ENCODE measurements at places on chromosomes 16 and 17.
A peak's percentile ranks its signal among the peaks of the same experiment; 100 is the strongest.

- DNase-seq: no peak
Measured at GRCh38 chr16:4232541-4233386, 9.1 kb downstream of the SRL start.

GRCh38 chr17:15381707-15382106, 40.3 kb upstream of the TEKT3 start:
- no peak for DNase-seq

GRCh38 chr17:29581583-29582253, 7.7 kb downstream of the GIT1 start:
- no peak for DNase-seq

- no peak for DNase-seq
Measured at GRCh38 chr17:37259030-37259735, 116.6 kb upstream of the C17orf78 start.

- no peak for DNase-seq
Measured at GRCh38 chr17:1123393-1123831, 56.4 kb downstream of the ABR start.

DNA sequence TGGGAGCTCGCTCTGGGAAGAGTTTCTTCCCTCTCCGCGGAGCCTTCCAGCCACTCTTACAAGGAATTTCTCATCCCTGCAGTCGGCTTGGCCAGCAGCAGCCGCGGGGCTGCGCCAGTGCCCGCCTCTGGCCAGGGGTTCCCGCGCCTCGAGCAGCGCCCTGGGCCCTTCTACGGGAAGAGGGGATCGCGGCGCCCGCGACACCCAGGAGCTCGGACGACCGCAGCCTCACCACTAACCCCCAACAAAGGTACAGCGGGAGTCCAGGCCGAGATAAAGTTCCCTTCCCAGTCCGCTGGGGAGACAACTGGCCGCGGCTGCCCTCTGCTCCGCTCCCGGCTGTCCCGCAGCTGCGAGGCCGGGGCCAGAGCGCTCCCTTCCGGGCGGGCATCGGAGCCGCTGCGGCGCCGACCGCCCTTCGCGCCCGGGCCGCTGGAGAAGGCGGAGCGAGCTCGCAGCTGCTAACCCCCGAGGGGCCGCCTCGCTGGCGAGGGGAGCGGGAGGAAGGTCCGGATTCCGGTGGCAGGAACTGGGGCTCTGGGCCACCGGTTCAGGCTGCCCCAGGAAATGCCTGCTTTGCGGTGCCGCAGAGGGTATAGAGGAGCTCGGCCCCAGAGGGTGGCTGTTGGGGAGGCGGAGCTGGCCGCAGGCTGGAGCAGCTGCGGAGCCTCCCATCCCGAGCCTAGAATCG, 3.6 kb upstream of the HS3ST3B1 start:
- no peak for DNase-seq

DNA sequence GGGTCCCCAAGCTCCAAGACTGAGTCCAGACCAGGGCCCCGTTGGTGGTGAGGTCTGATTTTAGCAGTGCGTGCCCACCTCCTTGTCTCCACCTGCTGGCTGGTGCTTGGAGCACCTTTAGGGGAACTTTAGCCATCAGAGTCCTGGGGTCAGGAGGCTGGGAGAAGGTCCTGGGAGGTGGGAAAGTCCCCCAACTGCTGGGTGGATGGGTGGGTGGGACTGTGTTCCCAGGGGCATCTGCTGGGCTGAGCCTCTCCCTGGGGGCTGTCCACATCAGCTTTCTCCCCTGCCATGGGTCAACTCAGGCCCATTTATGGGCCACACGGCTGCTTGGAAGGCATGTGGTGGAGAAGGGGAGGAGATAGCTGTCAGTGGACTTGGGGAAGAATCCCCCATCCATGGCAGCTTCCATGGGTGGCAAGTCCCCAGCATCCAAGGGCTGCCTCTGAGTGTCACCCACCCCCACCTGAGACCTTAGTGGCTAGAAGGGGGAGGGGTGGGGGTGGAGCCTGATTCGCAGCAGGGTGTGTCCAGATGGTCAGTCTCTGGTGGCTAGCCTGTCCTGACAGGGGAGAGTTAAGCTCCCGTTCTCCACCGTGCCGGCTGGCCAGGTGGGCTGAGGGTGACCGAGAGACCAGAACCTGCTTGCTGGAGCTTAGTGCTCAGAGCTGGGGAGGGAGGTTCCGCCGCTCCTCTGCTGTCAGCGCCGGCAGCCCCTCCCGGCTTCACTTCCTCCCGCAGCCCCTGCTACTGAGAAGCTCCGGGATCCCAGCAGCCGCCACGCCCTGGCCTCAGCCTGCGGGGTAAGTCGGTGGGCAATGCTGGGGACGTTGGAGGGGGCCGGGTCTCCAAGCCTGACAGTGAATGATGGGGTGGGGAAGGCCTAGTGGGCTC, at the start of gene TRPV2:
TSS of gene TRPV2 (plus strand) at position 541 of the 894 bp plus-strand sequence. CDS start 2,098 bp downstream, outside the sequence.
- DNase-seq: peak; percentile 69

DNA sequence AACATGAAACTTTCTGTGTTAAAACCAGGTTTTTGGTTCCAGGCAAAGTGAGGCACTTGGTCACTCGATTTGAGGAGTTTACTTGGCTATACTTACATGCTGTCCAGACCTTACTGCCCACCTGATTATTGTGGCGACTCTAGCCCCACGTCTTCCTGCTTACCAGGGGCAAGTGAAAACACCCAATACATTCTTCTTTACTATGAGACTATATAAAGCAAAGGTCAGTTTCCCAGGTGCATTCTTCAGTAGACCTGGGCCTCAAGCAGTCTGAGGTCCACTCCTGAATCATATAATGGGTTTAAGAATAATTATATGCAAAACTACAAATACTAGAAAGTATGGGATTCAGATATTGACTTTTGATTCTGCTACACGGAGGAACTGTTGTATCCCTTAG, 86.2 kb downstream of the EFCAB5 start:
- DNase-seq: no peak

GRCh38 chr17:50105811-50106210, 10.7 kb downstream of the PDK2 start:
- no peak for DNase-seq

DNA sequence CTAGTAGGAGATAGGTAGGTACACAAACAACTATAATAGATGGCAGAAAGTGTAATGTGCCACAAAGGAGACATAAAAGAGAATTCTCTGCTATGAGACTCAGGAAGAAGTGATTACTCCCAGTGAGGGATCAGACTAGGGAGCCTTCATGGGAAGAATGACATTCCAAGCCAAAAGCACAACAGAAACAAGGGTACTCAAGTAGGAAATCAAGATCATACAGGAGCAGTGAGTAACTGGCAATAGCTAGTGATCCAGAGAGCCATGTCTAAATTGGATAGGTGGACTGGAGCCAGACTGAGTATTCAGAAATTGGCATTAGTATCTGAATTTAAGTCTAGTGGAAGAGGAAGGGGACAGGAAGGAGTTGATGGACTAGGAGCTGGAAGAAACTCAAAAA, 10.7 kb downstream of the RFFL start:
- no peak for DNase-seq

DNA sequence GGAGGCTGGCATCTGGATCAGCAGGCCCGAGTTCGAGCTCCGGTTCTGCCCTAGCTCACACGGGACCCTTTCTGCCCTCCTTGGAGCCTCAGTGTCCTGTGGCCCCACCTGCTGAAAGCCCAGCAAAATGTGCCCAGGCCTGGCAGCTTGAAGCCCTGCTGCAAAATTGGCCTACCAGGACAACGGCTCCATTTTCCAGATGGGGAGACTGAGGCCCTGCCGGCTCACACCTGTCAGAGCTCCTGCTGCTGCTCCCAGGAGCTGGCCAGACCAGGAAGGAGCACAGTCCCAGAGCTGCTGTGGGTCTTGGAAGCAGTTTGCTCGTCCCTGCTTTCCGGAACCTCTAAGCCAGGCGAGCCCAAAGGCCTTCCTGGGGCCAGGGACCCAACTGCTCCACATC, 17.4 kb downstream of the ZNF469 start:
- DNase-seq: no peak

DNA sequence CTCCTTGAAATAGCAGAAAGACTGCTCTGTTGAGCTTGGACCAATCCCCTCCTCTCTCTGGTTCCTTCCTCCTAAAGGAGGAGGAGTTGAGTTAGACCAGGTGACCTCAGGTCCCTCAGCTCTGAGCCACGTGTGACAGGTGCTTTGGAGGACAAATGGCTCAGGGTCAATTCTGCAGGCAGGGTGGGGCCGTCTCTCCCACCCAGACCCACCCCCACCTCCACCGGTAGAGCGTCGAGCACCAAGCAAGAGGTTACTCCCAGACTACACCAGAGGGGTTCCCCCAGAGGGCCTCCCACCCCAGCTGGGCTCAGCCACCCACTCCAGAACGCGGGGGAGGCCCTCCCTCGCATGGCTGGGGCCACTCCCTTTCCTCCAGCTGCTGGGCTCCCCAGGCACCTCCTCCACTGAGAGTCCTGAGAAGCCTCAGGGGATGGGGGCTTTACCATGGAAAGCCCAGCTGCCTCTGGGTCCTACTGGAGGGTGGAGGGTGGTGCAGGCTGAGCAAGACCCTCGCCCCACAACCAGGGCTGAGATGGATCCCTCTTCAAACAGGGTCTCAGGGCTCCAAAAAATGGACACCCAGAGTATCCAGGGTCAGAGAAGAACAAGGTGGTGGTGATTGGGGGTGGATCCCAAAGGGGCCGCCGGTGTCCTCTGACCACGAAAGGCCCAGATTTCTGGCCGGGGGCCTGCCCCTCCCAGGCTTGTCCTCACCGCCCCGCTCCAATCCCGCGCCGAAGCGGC, 7.6 kb downstream of the MYO1C start:
- peak; percentile 69 for DNase-seq

- DNase-seq: peak; percentile 92
Measured at GRCh38 chr16:72848759-72849664, 198.9 kb downstream of the ZFHX3 start.

DNA sequence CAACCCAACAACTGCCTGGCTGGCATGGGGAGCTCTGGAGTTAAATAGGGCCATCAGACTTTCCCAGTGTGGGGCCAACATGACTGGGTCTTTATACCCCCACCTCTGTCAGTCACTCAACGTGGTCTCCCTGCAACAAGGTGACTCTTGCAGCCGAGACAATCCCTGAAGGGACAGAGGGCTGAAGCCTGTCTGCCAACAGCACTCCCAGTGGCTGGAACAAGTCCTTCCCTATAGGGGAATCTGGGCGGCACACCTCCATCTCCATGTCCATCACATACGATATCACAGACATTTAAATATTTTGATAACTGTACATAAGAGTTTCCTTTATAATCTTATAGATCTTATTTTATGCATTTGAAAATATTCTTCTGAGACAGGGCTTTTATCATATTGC, 4.8 kb upstream of the MAPT start:
- no peak for DNase-seq

Measured in sciatic nerve (tissue), 2 donors.